ENCODE measurements at places on chromosomes 7 and 10.

DNA sequence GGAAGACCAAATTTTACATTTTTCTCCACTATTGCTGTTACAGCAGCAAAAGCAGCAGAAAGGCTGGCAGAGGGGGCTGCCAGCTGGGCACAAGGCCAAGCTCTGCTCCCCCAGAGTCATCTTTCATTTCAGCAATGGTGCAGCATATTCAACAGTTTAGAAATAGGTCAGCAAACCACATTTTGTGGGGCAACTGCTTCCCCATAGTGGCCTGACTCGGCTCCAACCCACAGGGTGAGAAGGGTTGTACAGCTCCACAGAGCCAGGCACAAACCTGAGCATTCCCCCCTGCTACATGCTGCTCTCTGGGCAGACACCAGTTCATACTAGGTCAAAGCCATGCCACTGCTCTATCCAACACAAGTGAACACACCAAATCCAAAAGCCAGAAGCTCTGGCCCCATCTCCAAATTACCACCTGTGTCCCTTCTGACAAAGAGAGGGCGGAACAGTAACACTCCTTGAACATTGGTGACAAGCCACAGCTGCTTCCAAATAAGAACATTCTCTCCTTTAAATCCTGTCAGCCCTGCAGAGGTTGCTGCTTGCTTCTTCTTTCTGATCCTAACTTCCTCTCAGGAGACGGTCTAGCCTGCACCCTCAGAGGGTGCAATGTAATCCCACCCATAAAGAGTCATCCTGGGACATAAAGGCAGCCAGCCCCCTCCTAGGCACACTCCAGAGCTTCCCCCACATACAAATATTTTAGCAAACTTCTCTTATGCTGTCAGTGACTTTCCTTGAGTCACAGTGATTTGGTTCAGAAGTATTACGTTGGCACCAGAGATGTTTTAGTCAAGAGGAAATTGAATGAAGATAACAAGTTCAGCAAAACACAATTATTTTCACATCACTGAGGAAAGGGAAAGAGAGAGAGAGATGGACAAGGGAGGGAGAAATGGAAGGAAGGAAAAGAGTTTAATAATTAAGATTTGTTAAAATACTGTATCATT is 39.0 kb upstream of the SLIT1 start:
- no peak for DNase-seq

- DNase-seq: no peak
Measured at GRCh38 chr7:102064361-102065025, 222.2 kb upstream of the SH2B2 start.

GRCh38 chr7:138125598-138126111 is 49.4 kb downstream of the AKR1D1 start:
- no peak for DNase-seq

DNA sequence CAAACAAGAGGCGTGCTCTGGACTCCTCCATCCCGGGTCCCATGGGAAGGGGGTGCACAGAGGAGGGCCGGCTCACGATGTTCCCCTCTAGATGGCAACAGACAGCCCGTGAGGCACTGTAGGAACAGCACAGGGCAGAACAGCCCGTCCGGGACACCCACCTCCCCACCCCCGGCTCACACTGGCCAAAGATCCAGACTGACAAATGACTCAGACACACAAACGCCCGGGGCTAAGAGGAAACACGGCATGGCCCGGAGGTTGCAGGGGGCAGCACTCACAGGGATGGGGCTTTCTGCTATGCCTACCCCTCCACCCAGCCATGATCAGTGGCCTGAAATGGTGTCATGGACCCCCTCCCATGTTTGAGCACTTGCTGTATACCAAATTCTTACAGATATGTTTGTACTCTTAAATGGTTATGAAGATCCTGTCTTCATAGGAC is 4.9 kb upstream of the ELN start:
- no peak for DNase-seq

- DNase-seq: no peak
Measured at GRCh38 chr7:7786595-7786994, 68.2 kb upstream of the RPA3 start.

Data from stimulated activated CD4-positive, alpha-beta T cell treated with anti-CD3 and anti-CD28 coated beads, Interleukin-1b, Interleukin-23, amount 100 ng/mL, for 24 hours (primary cell).